Activated naive CD8-positive, alpha-beta T cell treated with anti-CD3 and anti-CD28 coated beads, Interleukin-2, amount 10 ng/mL, durations not matched to agents 7 days and 5 days (primary cell): ENCODE measurements at places on chromosomes 5 and 9. TPM values are rescaled to one million over a fixed set of nuclear protein-coding genes. Genes with fewer than 3 reads are reported as not detected.

Gene UBE2QL1
- total RNA-seq: not detected

Gene NUP214
- total RNA-seq: 69.4 TPM

Gene IGIP
- 7.3 TPM for total RNA-seq

Gene NXNL2
- total RNA-seq: not detected

Gene CER1
- total RNA-seq: not detected

Gene NRARP
- 1.7 TPM for total RNA-seq

Gene RETREG1
- total RNA-seq: 50.9 TPM

Gene ARL14EPL
- not detected for total RNA-seq

Gene CDH9
- not detected for total RNA-seq

Gene PCDHA11
- total RNA-seq: not detected

- peaks cover 27% of the 10 kb centered on the region for H3K4me1 ChIP-seq
- H3K27ac ChIP-seq: peak overlapping the region; percentile 30
These were observed 86.9 kb downstream of the PTPN3 start for GRCh38 chr9:109411069-109411761.

DNA sequence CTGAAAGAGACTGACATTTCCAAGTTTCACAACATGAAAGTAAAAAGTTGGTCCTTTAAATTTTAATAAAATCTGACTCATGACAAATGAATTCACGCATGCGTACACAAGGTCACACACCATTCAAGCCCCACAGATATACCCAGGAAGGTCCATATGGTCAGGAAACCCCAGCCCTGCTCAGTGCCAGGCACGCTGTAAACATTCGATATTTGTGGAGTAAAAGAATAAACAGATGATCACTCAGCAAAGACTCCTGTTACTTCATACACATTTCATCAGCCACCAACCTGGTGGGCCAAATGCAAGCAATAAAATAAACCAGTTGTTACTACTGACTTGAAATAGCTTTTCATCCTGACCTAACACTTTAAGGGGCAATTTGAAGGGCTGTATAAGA, 158.0 kb upstream of the RETREG1 start:
- H3K4me1 ChIP-seq: no peaks in the 10 kb centered on the region
- no peak overlapping the region for H3K4me3 ChIP-seq
- no peak overlapping the region for H3K27ac ChIP-seq

DNA sequence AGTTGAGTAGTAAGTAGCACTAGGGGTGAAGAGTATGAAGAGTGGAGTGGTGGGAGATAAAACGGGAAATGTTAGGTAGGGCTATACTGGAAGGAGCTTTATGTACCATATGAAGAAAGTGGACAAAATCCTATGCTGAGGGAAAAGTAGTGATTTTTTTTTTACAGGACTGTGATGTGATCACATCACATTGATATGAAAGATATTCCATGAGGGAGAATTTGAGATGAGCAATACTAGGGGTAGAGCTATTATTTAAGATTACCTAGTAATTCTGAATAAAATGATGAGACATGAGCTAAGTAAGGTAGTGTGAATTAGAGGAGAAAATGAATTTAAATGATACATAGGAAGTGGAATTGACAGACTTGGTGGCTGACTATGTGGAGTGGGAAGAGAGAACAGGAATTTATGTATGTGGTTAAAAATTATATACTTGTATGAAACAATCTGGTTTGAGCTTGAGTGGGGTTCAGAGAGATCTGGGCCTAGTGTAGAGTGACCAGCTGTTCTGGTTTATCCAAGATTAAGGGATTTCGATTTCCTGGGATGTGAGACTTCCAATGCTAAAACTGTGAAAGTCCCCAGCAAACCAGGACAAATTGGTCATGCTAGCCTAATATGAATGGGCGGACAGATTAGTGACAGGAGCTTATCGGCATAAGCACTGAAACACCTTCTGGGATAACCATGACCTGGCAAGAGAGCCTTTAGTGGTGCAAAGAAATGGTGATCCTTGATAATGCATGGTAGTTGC, 29.3 kb upstream of the STOM start:
- H3K27ac ChIP-seq: no peak overlapping the region
- H3K36me3 ChIP-seq: peaks cover 4% of the 10 kb centered on the region
- H3K27me3 ChIP-seq: no peaks in the 10 kb centered on the region
- DNase-seq: no peak
- H3K4me3 ChIP-seq: no peak overlapping the region

- DNase-seq: no peak
- peaks cover 88% of the 10 kb centered on the region for H3K27me3 ChIP-seq
- H3K27ac ChIP-seq: peak overlapping the region; percentile 7
- H3K4me1 ChIP-seq: peaks cover 19% of the 10 kb centered on the region
These were observed 102.5 kb downstream of the LIFR start for GRCh38 chr5:38453921-38454320.

GRCh38 chr5:61306531-61307131, 25.4 kb upstream of the ZSWIM6 start:
- no peak for DNase-seq
- no peaks in the 10 kb centered on the region for H3K36me3 ChIP-seq

GRCh38 chr5:124806373-124807077, 60.1 kb upstream of the ZNF608 start:
- H3K4me1 ChIP-seq: no peaks in the 10 kb centered on the region
- H3K27me3 ChIP-seq: no peaks in the 10 kb centered on the region
- no peak overlapping the region for H3K4me3 ChIP-seq
- no peak for DNase-seq
- H3K36me3 ChIP-seq: no peaks in the 10 kb centered on the region
- H3K27ac ChIP-seq: no peak overlapping the region

- H3K4me3 ChIP-seq: no peak overlapping the region
- no peaks in the 10 kb centered on the region for H3K27me3 ChIP-seq
- no peak overlapping the region for H3K27ac ChIP-seq
- peaks cover 10% of the 10 kb centered on the region for H3K36me3 ChIP-seq
These were observed 9.2 kb downstream of the ZBTB5 start for GRCh38 chr9:37455884-37456647.

GRCh38 chr5:34007201-34007620, 639 bp downstream of the AMACR start:
- peaks cover 12% of the 10 kb centered on the region for H3K36me3 ChIP-seq
- H3K4me3 ChIP-seq: peak overlapping the region; percentile 87
- H3K27me3 ChIP-seq: peaks cover 5% of the 10 kb centered on the region

DNA sequence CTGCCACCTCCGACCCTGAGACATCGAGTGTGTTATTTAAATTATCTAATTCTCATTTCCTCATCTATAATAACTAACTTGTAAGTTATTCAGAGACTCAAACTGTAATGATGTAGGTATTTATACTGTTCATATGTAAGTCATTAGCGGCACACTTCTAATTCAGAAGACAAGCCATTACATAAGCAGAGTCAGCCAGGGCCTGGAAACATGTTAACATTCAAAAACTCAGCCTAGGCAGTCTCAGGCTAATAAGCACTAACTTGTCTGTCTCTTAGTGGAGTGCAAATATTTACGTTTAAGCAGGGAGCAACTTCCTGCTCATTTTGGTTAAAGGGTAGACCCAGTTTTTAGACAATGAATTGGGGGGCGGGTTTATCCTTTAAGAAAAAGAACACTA, 598.4 kb downstream of the ACTL7B start:
- no peak for DNase-seq
- no peak overlapping the region for H3K4me3 ChIP-seq
- H3K4me1 ChIP-seq: no peaks in the 10 kb centered on the region
- no peaks in the 10 kb centered on the region for H3K27me3 ChIP-seq
- no peaks in the 10 kb centered on the region for H3K36me3 ChIP-seq
- no peak overlapping the region for H3K27ac ChIP-seq

- H3K36me3 ChIP-seq: no peaks in the 10 kb centered on the region
- H3K27ac ChIP-seq: no peak overlapping the region
- peaks cover 9% of the 10 kb centered on the region for H3K27me3 ChIP-seq
- no peak for DNase-seq
These were observed 21.3 kb downstream of the FGF1 start for GRCh38 chr5:142664636-142665035.

DNA sequence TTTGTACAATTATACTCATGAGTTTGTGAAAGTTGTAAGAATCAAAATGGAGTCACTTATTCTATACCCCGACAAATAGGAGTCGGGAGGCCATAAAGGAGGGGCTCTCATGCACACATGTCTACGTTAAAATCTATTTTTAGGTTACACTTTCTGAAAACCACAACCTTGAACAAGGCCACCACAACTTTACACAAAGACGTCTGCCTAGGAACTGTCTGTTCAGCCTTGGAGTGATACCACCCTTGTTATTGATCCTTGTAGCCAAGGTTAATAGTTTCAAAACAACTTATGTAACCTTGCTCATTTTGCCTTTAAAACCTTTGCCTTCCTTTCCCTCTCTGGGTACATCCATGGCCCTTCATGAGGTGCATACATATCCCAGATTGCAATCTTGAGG, 4.1 kb upstream of the NDFIP1 start:
- H3K36me3 ChIP-seq: no peaks in the 10 kb centered on the region
- peaks cover 38% of the 10 kb centered on the region for H3K4me1 ChIP-seq
- H3K27me3 ChIP-seq: no peaks in the 10 kb centered on the region

DNA sequence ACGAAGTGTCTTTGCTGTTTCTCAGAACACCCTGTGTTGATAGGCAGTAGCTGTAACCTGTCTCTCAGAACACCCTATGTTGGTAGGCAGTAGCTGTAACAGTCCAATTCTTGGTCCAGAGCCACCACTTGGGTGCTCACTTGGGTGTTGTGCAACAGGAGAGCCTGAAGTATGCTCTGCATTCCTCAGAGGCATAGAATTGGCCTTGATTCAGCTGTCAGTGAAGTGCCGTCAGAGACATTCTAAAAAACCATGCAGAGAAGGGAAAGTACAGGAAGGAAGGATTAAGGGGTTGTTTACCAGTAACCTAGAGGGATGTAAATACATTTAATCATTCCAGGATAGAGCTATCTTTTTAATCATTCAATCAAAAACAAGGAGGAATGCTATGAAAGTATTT, 231.2 kb downstream of the ARRDC3 start:
- peaks cover 19% of the 10 kb centered on the region for H3K36me3 ChIP-seq
- H3K27me3 ChIP-seq: peaks cover 7% of the 10 kb centered on the region
- no peak overlapping the region for H3K27ac ChIP-seq
- DNase-seq: no peak
- H3K4me3 ChIP-seq: no peak overlapping the region

DNA sequence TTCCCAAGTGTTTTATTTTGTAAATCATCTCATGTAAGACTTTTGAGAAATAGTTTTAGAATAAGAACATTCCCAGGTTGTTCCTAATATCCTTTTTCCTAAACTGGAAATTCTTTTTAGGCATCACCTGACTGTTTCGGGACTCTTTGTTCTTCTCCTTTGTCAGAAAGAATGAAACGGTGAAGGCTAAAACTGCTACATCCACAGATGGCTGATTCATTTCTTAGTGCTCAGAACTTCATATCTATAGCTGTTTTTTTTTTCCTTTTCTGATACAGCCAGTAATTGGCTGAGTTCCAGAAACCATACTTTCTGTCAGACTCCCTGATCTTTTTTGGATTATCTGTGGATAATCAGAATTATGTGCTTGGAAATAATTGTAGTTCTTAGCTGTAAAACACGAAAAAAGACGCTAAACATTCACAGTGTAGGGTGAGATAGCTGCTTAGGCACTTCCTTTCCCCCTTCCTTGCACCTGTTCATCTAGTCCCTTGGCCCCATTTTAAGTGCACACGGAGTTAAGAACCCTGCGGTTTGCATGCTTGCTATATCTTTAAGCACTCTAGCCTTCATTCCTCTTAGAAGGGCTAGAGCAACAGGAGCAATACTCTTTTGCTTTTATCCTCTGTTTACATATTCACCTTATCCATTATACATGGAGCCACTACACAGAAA, 283.9 kb downstream of the PJA2 start:
- H3K27ac ChIP-seq: no peak overlapping the region
- no peaks in the 10 kb centered on the region for H3K36me3 ChIP-seq
- no peaks in the 10 kb centered on the region for H3K27me3 ChIP-seq
- DNase-seq: no peak

- peaks cover 8% of the 10 kb centered on the region for H3K4me1 ChIP-seq
- H3K4me3 ChIP-seq: no peak overlapping the region
- no peak overlapping the region for H3K27ac ChIP-seq
- peaks cover 41% of the 10 kb centered on the region for H3K27me3 ChIP-seq
- no peaks in the 10 kb centered on the region for H3K36me3 ChIP-seq
- no peak for DNase-seq
These were observed 120.0 kb downstream of the TRIO start for GRCh38 chr5:14263113-14263512.

DNA sequence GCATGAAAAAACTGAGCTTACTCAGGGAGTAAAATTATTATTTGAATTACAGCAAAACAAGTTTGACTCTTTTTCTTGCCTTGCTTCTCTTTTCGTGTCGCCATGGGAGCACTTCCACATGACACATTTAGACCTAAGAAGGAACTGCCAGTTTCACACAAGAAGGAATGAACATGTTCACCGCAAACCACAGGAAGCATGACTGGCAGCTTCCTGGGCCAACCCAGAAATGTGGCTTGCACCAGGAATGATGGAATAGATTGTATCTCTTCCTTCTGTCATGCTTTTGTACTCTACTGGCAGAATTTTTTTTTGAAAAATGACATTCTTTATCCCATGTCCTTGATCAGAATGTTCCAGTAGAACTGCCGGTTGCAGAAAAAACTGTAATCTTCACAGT, 32.9 kb upstream of the MAN2A1 start:
- no peak overlapping the region for H3K4me3 ChIP-seq
- peak; percentile 28 for DNase-seq
- peaks cover 8% of the 10 kb centered on the region for H3K27me3 ChIP-seq
- H3K4me1 ChIP-seq: peaks cover 15% of the 10 kb centered on the region
- no peaks in the 10 kb centered on the region for H3K36me3 ChIP-seq
- H3K27ac ChIP-seq: no peak overlapping the region

- H3K27ac ChIP-seq: no peak overlapping the region
- no peak for DNase-seq
- no peak overlapping the region for H3K4me3 ChIP-seq
- no peaks in the 10 kb centered on the region for H3K36me3 ChIP-seq
- no peaks in the 10 kb centered on the region for H3K27me3 ChIP-seq
These were observed 497.9 kb downstream of the SEMA5A start for GRCh38 chr5:9047932-9048331.

DNA sequence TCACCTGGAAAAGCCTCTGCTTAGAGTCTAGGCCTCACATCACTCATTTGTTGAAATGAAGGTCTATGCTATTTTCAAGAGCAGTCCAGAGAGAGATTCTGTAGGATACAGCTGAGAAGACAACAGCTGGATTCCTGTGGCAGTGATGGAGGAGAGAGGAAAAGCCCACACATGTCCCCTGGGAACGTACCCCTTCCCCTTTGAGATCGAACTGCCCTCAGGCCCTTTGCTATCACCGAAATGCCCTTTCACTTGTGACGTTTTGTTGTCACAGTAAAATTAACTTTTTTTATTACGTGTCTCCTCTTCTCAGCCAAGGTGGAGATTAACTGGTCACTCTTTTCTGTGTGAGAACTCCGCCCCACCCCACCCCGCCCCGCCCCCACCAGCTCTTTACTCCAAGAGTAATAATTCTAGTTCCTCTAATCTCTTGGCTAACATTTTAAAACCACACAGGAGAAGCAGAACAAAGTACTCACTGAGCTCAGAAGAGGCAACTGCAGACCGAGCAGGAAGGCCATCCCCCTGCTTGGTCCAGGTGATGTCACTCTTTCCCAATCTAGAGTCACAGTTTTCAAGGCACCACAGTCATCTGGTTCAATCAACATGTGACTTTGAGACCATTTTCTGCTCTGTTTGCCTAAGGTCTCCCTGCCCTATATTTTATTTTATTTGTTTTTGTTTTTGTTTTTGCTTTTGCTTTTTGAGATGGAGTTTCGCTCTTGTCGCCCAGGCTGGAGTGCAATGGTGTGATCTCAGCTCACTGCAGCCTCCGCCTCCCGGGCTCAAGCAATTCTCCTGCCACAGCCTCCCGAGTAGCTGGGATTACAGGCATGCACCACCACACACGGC, 105.6 kb downstream of the SUSD1 start:
- H3K4me3 ChIP-seq: no peak overlapping the region
- peaks cover 23% of the 10 kb centered on the region for H3K4me1 ChIP-seq
- no peak for DNase-seq
- peaks cover 19% of the 10 kb centered on the region for H3K36me3 ChIP-seq
- H3K27ac ChIP-seq: no peak overlapping the region
